NCI-H2171 treated with DMSO at 0.1 percent for 48 hours (cell line): ENCODE measurements at places on chromosomes 1 and 21.

- no peak for DNase-seq
Measured at GRCh38 chr21:37450445-37450941, 83.9 kb downstream of the DYRK1A start.

- no peak for DNase-seq
Measured at GRCh38 chr1:194419721-194420120, 1233.3 kb upstream of the B3GALT2 start.

GRCh38 chr1:111690306-111690617, 48.9 kb downstream of the INKA2 start:
- DNase-seq, result peak; percentile 25

DNA sequence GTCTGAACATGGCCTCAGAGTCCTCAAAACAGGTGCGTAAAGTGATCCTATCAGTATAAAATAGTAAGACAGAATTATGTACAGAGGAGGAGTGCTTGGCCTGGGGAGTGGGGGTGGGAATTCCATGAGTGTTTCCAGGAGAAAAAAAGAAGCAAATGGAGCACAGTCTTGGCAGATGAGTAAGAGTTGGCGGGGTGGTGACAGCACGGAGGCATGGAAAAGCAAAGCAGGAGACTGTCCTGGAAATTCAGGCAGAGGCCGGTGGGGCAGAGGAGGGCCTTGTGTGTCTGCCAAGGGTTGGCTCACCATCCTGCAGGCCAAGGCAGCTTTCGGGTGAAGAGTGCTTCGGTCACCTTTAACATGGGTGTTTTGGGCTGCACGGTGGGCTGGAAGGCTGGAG, 63.4 kb downstream of the OPTC start:
- DNase-seq, result no peak

- DNase-seq, result no peak
Measured at GRCh38 chr1:243561588-243562319, 288.3 kb downstream of the AKT3 start.

DNA sequence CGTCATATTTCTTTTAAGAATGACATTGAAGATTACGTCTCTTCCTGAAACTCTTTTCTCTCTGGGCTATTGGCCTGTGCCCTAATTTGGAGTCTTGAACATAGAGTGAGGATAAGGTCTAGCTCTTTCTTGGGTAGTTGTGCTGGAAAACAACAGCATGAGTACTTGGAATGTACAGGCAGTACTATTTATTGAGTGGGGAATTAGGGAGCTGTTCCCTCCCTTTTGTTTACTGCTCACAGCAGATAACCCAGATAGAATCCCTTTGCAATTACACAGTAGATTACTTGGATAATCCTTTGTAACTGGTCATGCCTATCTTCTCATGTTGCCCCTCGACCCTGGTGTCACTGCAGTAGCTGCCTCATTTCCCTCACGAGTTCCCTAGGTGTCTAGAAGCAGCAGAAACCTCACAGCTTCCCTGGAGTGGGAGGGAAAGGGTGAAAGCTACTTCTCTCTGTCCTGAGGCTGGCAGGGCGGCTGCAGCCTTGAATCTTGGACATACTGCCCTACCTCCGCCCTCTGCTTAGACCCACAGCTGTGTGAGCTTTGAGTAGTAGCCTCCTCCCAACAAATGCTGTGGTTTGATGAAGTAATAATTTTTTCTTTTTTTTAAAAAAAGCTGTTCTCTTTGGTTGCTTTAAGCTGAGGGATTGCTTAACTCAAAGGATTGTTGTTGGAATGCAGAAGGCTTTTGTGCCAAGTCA, 70.6 kb downstream of the FGGY start:
- no peak for DNase-seq

GRCh38 chr1:117815926-117816325, 113.5 kb downstream of the GDAP2 start:
- DNase-seq, result no peak

- DNase-seq, result no peak
Measured at GRCh38 chr1:220283625-220284024, 11.4 kb upstream of the RAB3GAP2 start.

DNA sequence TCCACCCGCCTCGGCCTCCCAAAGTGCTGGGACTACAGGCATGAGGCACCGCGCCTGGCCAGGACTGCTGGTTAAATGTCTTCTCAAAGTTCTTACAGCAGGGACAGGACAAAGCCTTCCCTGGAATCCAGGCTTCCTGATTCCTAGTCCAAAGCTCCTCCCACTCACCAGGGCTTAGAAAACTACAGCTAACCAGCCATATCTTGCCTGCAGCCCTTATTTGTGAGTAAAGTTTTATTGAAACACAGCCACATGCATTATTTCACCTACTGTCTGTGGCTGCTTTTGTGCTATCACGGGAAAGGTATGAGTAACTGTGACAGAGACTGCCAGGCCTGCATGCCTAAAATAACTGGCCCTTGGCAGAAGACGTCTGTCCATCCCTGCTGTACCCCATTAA, 24.4 kb downstream of the TMCO4 start:
- no peak for DNase-seq

DNA sequence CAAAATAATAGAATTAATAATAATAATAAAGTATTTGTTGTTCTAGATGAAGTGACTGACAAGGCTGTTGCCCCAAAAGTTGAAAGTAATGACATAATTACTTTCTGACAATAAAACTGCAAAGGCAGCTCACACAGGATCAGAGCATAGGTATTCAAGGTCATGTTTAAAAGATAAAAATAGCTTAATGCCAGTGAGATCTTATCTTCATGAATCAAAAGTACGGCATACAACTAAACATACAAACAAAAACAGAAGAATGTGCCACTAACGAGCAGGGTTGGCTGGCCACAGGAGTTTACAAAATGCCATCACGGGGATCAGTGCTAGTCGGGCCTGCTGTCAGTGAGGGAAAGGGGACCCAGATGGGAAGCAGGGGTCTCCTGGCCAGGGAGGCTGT, 22.4 kb upstream of the TMPRSS2 start:
- no peak for DNase-seq

GRCh38 chr21:31546443-31547170, 112.9 kb upstream of the SOD1 start:
- no peak for DNase-seq

DNA sequence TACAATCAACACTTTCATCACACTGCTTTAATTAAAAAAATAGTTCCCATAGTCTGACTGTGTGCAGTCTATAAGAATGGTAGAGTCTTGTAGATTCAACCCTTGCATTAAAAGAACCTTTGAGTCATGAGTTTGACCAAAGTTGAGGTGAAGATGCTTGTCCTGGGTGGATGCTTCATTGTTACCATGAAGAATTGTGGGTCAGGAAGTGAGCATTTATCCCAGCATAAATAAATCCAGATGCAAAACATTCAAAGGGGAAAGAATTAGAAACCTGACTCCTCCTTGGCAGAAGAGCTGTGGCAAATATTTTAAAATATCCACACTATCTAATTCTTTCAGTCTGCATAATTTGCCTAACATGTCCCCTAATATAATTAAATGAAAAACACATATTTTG, 72.9 kb upstream of the SPAG17 start:
- no peak for DNase-seq

DNA sequence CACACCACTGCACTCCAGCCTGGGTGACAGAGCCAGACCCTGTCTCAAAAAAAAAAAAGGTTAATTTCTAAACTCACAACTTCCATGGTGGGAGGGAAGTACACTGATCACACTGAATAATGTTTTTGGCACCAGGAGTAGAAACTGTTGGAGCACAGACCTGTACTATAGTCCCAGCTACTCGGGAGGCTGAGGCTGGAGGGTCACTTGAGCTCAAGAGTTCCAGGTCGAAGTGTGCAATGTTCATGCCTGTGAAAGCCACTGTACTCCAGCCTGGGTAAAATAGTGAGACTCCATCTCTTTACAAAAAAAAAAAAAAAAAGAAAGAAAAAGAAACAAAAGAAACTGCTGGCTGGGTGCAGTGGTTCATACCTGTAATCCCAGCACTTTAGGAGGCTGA, 35.3 kb downstream of the TMEM50B start:
- no peak for DNase-seq

GRCh38 chr1:212864201-212864600, 6.1 kb downstream of the FLVCR1 start:
- no peak for DNase-seq

GRCh38 chr1:204465546-204466415, 28.8 kb downstream of the PIK3C2B start:
- no peak for DNase-seq

GRCh38 chr1:32020339-32020738, 6.7 kb downstream of the KHDRBS1 start:
- no peak for DNase-seq

GRCh38 chr1:183879966-183880365, 75.0 kb downstream of the RGL1 start:
- DNase-seq, result no peak

GRCh38 chr1:37821481-37821880, 13.5 kb upstream of the YRDC start:
- DNase-seq, result no peak

GRCh38 chr1:19511116-19511515, 25.8 kb upstream of the CAPZB start:
- no peak for DNase-seq

GRCh38 chr1:89831462-89832120, 10.8 kb downstream of the LRRC8D start:
- DNase-seq, result no peak

GRCh38 chr1:221962385-221962784, 220.5 kb upstream of the DUSP10 start:
- DNase-seq, result no peak

- no peak for DNase-seq
Measured at GRCh38 chr1:57874418-57874877, 450.6 kb upstream of the DAB1 start.

DNA sequence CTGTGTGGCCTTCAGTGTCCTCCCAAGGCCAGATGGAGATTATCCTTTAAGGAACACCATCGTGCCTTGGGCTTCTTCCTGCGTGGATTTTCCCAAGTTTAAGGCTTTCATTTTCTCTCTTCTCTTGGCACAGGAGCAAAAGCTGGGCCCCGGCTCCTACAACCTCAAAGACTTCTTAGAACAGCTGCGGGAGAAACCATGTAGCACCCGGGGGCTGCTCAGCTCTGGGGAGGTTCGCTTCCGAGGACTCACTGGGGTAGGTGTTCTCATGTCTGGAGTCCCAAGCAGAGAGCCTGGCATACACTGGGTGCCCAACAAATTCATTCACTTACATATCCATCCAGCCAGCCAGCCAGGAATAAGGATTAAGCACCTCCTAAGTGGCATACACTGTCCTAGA, 6.6 kb upstream of the TTC22 start:
- DNase-seq, result no peak

DNA sequence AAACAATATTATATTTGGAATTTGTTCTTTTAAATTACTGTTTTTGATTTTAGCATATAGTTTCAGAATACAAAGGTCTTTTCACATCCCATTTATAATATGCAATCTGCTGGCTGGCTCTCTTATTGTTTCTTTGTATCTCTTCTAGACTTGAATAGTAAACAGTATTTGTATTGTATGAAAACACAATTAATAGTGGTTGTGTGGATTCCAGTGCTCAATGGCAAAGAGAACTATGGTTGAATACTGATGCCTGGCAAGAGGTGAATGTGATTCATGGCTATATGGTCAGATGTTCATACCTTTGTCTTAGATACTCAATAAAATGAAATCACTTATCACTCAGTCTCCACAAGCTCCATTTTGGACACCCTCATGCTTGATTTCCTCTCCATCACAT, 37.2 kb downstream of the OR6Y1 start:
- no peak for DNase-seq

GRCh38 chr1:28301368-28302174, 27.3 kb upstream of the MED18 start:
- no peak for DNase-seq
